ENCODE measurements at places on chromosomes 3 and 15. TPM values are rescaled to one million over a fixed set of nuclear protein-coding genes. Genes with fewer than 3 reads are reported as not detected.

GRCh38 chr3:61848885-61849284 is 287.5 kb downstream of the PTPRG start:
- DNase-seq: no peak

- DNase-seq: no peak
Measured at GRCh38 chr3:152416808-152417580, 148.3 kb downstream of the MBNL1 start.

- DNase-seq: no peak
Measured at GRCh38 chr3:13192471-13193213, 119.4 kb upstream of the IQSEC1 start.

- no peak for DNase-seq
Measured at GRCh38 chr3:132034097-132034485, 723 bp downstream of the CPNE4 start.

DNA sequence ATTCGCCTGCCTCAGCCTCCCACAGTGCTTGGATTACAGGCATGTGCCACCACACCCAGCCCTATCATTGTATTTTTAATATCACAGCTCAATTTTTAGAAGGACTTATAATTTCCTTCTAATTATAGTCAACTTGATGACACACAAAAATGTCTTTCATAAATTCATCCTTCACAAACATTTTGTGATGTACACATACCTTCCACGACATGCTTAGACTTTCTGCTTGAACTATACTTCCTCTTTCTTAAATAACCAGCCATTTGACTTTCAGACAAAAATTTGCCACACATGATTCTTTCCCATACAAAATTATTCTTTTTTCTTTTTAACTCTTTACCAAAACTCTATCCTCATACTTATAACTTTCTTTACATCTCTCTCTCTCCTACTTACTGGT is 48.4 kb upstream of the CCK start:
- DNase-seq: peak; percentile 71

DNA sequence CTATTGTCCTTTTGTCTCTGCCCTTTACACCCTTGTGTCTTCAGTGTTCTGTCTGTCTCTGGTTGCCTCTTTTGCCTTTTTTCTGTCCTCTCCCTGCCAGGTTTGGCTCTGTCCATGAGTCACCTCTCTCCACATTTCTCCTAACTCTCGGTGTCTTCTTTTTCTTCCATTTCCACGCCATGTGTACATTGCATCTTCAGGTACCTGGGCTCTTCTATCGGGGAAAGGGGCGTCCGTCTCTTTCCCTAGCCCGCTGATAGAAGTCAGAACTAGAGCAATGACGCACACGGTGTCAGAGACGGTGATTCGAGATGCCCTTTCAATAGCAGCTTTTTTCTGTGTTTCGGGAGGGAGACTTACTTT is 641 bp downstream of the OPA1 start:
- peak; percentile 34 for DNase-seq

GRCh38 chr15:84961707-84962106 is 19.9 kb upstream of the PDE8A start:
- DNase-seq: no peak

DNA sequence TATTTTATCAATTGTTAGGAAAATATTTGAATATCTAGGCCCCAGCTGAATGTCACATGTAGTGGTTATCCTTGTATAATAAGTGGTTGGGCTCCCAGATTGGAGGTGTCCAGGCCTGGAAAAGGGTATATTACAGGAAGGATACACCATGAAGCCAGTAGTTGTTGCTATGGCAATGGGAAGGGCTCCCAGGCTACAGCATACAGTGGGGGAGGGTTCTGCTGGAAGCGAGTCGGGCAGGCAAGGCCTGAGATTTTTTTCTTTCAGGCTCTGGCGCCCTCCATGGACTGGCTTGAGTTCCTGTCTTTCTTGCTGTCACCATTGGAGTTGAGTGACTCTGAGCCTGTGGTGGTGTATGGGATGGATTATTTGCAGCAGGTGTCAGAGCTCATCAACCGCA is 8.9 kb downstream of the ECE2 start:
- peak; percentile 47 for DNase-seq

- no peak for DNase-seq
Measured at GRCh38 chr3:68123231-68123630, 468.8 kb upstream of the SUCLG2 start.

- no peak for DNase-seq
Measured at GRCh38 chr15:51046016-51046415, 48.7 kb downstream of the TNFAIP8L3 start.

DNA sequence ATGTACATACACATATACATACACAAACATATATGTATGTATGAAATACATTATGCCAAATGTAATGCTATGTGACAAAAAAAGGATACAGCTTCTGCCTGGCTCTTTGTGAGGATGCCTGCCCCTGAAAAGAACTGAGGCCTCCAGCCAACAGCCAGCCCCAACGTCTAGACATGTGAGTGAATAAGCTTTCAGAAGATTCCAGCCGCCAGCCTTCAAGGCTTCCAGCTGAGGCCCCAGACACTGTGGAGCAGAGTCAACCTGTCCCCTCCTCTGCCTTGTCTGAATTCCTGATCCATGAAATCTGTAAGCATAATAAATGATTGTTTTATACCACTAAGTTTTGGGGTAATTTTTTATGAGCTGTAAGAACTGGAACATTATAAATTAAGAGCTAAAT is 24.7 kb downstream of the GXYLT2 start:
- no peak for DNase-seq

- DNase-seq: no peak
Measured at GRCh38 chr3:17840126-17840525, 97.7 kb upstream of the TBC1D5 start.

The LTF gene
- not detected for total RNA-seq

- DNase-seq: no peak
Measured at GRCh38 chr15:58459560-58459959, 27.8 kb downstream of the LIPC start.

The PRICKLE2 gene
- total RNA-seq: 2.3 TPM

DNA sequence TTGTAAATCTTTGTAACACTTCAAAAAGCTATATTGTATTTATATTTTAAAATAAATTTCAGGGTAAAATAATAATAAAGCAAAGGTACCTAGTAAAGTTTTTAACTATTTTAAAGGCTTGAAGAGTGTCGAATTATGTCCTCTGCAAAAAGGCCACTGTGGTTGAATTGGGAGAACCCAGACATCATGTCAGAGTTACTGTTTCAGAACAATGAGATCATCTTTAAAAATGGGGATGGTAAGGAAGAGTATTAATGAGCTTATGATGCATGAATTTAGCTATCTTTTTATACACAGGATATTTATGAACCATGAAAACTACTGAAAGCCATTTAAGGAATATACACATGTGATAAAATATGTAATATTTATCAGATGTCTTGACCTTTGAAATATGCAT is 26.3 kb downstream of the KCNMB3 start:
- DNase-seq: no peak

DNA sequence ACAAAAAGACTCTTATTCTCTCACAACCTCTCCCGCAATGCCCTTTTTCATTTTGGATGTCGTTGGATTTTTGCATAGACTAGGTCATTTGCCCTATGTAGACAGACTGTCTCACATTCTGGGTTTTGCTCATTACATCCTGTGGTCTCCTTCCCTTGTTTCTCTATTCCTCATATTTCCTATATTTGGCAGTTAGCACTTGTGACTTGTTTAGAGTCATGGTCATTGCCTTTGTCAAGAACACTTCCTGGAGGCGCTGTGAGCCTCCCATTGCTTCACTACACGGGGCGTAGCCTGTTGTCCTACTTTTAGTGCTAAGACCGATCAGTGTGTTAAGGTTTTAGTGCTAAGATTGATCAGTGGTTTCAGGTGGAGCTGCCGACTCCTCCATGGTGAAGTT is 16.1 kb upstream of the TATDN2 start:
- no peak for DNase-seq

DNA sequence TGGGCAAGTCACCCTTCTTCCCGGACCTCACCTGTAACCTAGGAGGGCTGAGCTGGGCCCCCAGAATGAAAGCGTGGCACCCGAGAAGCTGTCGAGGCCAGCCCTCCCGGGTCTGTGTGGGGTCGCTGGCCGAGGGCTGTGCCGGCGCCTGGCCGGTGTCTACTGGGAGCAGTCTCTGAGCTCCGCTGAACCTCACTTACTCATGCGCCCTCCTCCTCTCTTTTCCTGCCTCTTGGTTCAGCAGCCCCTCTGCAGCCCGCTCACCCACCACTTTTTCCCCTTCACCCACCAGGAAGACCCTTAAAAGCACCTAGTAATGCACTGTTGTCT is 419 bp downstream of the HYKK start:
- DNase-seq: no peak

The GOLGA8Q gene
- not detected for total RNA-seq

DNA sequence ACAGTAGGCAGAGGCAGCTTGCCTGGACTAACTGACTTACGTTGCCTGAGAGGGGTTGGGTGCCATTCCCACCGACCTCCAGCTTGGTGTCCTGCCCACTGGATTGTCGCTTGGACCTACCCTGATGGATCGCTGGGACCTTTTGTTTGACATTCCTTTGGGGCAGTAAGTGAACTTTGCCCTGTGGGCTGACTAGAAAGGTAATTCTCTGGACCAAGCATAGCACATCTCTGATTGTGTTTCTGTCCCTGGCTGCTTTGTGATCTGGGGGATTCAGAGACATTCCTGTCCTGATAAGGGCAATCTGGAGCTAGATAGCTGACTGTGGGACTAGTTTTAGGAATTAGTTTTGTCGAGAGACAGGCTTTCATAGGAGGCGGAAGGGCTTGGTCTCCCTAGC is 19.5 kb upstream of the IFT57 start:
- DNase-seq: no peak

GRCh38 chr3:106403371-106404145 is 534.7 kb upstream of the CBLB start:
- DNase-seq: no peak

DNA sequence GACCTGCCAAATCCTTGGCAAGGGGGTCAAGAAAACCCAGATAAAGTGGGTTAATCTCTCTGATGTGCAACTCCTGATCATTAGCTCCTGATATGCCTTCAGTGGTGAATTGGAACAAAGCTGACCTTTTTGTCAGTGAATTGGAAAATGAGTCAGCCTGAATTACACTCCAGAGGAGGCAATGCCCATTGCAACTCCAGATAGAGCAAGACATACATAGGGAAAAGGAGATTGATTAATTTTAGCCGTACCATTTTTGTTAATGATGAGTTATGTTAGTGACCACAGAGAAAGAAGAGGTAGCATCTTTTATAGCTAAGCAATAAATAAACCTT is 195.2 kb upstream of the CADPS start:
- no peak for DNase-seq

GRCh38 chr15:50163719-50164410 is 18.1 kb upstream of the SLC27A2 start:
- DNase-seq: no peak

DNA sequence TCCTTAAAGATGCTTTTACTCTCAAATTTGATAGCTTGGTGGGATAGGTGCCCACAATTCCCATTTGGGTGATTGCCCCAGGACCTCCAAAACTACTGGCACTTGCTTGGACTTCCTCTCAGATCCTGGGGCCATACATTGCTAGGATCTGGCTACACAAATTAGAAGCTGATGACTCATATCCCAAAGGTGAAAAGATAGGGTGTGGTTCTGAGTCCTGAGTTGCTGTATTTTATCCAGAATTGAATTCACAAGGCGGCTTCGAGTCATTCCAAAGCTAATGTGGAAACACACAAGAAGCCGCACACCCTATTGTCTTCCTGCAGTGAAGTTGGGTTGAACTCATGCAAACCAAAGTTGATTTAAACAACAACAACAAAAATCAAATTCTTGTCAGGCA is 53.4 kb downstream of the DUT start:
- DNase-seq: no peak

GRCh38 chr3:24229468-24230221 is 265.0 kb downstream of the THRB start:
- no peak for DNase-seq

- no peak for DNase-seq
Measured at GRCh38 chr15:67805008-67805665, 20.2 kb upstream of the SKOR1 start.

- DNase-seq: no peak
Measured at GRCh38 chr3:11136116-11136515, 18.2 kb upstream of the HRH1 start.

DNA sequence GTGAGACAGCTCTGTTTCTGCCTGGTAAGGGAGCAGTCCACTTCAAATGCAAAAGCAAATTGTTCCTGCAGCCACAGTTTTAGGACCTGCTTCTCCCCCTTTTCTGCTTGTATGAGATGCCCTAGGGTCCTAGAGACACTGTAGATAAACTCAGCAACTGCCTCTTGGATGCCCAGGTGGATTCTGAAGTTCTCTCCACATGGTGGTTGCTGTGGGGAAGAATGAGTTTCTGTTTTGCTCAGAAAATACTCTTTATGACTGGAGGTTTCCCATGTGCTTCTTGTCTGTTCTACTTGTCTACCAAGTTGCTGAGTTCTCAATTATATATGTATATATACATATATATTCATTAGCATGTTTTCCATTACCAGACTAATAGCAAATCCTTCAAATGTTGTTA is 5.6 kb upstream of the ZNF80 start:
- no peak for DNase-seq

The ROBO2 gene
- 4.8 TPM for total RNA-seq

The RTP1 gene
- total RNA-seq: not detected

The ROPN1 gene
- total RNA-seq: not detected

The TFRC gene
- total RNA-seq: 236 TPM

The PLA2G4D gene
- not detected for total RNA-seq

The FAM43A gene
- 7.5 TPM for total RNA-seq

The DNAH12 gene
- not detected for total RNA-seq

DNA sequence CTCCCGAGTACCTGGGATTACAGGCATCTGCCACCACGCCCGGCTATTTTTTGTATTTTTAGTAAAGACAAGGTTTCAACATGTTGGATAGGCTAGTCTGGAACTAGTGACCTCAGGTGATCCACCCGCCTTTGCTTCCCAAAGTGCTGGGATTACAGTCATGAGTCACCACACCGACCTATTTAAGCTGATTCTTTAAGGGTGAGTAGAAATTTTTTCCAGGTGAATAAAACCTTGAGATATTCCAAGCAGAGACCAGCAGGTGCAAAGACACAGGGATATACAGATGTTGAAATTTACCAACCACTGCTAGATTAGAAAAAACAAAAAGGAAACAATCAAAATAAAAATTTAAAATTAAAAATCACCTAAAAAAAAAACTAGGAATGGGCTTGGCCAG is 74.4 kb upstream of the CHRNB4 start:
- no peak for DNase-seq

DNA sequence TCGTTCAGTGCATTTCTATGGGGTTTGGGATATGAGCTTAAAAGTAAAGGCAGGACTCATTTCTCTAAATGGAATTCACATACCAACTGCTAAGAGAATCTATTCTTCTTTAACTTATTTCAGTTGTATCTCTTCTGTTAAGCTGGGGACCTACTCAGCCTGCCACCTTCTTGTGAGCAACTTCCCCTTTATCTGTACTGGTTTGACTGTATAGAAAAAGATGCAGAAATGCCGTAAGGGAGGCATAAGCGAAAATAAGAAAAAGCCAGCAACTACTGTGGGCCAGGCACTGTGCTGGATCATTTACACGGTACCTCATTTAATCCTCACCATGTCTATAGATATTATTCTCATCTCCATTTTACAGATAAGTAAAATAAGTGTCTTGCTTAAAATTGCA is 38.4 kb downstream of the RBMS3 start:
- DNase-seq: peak; percentile 19

- DNase-seq: peak; percentile 11
Measured at GRCh38 chr15:84818261-84819131, 1.3 kb downstream of the ALPK3 start.

The TMEM266 gene
- total RNA-seq: not detected

The CDHR4 gene
- total RNA-seq: not detected

GRCh38 chr3:63976872-63977200 is 46.5 kb downstream of the PSMD6 start:
- no peak for DNase-seq

The HTR3E gene
- total RNA-seq: not detected

Data from OCI-LY7 (cell line).